ENCODE measurements at places on chromosomes 12 and 14. TPM values are rescaled to one million over a fixed set of nuclear protein-coding genes. Genes with fewer than 3 reads are reported as not detected.

Gene NFATC4
- 187 TPM for total RNA-seq

Gene LBHD2
- total RNA-seq = not detected

Gene GOLGA5
- total RNA-seq = 63.0 TPM

Gene SERPINA1
- total RNA-seq = not detected

Gene SERPINA4
- total RNA-seq = 0.28 TPM

Gene CAPZA3
- not detected for total RNA-seq

Gene IRAK4
- 30.6 TPM for total RNA-seq

Gene TNS2
- total RNA-seq = 394 TPM

Gene RFC5
- 4.6 TPM for total RNA-seq

Gene FAM90A1
- 0.21 TPM for total RNA-seq

Gene CACNA1C
- 15.9 TPM for total RNA-seq

DNA sequence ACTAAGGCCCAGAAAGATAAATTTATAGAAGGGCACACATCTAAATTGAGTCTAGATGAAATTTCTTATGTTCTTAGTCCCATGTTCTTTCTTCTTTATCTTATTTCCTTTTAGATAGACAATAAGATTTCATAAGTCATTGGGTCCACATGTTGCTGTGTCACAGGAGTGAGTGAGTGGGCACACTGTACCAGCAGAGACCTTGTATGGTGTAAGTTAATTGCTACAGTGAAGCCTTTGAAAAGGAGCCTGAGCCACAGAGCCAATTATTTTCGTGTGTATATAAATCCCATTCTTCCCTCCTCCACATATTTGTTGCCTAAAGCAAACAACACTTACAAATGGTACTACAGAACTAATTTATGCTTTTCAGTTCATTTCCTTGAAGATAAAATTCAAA is 79.1 kb downstream of the GRIP1 start:
- DNase-seq = no peak

DNA sequence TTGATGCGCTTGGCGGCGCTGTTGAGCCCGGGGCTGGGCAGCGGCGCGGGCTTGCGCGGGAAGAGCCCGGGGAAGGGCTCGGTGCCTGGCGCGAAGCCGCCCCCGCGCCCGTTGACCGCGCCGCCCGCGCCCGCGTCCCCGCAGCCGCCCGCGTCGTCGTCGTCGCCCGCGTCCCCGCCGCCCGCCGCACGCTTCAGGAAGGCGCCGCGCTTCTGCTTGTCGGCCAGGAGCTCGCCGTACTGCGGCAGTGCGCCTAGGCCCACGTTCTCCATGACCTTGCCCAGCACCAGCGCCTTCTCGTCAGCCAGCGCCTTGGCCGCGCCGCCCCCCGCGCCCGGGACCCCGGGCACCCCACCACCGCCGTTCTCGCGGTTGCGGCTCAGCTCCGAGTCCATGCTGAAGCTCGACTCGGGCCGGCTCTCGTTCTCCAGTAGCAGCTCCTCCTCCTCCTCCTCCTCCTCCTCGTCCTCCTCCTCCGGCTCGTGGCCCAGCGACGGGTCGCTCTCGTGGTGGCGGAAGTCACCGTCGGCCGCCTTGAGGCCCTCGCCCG is 97.2 kb downstream of the BCL11B start:
- DNase-seq = no peak

DNA sequence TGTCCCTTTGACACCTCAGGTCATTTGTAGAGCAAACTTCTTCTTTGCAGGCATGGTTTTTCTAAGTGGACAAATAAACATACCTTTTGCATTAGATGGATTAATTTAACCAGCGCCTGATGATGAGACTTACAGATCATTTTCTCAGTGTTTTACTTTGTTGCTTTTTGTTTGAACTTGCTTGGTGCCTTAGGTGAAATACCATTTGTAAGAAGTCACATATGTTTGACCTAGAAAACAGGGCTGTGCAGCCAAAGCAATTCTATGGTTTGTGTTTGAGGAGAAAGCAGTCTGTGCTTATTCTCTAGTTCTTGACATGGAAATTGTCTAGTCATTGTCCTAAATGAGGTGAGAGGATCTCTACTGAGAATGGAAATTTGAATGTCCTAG is 111.1 kb downstream of the DIP2B start:
- DNase-seq = no peak

- no peak for DNase-seq
Observed at GRCh38 chr12:87883806-87884205, 145.4 kb downstream of the C12orf50 start.

DNA sequence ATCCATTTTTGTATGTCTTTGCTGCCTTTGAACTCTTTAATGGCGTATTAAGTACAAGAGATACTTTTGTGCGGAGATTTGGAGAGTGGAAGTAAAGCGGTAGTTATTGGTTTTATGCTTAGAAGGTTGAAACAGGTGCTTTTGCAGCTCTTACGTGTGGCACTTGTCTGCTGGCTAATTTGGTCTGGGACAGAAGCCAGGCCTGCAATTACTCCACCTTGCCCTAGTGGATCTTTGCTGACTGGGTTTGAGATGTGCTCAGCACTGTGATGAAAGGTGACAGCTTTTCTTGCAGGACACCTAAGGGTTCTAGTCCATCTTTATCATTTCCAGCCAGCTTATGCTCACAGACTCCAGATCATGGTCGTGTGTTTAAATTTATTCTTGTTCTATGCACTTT is 252.5 kb downstream of the RPL10L start:
- DNase-seq = no peak

DNA sequence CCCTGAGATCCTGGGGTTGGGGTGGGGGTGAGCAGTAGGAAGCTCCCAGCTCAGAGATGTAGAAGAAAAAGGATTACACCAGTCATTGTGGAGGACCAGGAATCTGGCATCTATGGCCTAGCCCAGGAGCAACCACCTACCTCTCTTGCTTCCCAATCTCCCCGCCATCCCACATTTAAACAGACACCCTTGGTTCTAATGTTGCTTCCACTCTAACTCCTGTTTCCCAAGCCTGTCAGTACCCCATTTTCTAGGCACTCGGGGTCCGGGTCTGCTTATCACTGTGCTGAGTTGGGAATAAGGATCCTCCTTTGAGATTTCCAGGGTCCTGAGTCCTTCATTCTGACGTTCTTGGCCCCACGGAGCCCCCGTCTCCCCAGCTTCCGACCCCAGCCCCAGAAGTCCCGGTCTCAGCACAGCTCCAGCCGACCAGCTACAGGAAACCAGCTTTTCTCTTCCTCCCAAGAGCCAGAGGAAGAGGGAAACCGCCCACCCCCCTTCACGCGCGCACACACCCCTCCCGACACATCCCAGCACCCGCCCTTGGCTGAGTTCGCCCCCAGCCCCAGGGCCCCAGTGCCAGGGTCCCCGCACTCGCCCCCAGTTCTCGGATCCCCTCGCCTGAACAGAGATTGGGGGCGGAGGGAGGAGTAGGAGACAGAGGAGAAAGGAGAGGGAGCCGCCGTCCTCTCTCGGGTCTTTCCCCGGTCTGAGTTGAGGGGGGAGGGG is 1.2 kb downstream of the ITGA5 start:
- no peak for DNase-seq

DNA sequence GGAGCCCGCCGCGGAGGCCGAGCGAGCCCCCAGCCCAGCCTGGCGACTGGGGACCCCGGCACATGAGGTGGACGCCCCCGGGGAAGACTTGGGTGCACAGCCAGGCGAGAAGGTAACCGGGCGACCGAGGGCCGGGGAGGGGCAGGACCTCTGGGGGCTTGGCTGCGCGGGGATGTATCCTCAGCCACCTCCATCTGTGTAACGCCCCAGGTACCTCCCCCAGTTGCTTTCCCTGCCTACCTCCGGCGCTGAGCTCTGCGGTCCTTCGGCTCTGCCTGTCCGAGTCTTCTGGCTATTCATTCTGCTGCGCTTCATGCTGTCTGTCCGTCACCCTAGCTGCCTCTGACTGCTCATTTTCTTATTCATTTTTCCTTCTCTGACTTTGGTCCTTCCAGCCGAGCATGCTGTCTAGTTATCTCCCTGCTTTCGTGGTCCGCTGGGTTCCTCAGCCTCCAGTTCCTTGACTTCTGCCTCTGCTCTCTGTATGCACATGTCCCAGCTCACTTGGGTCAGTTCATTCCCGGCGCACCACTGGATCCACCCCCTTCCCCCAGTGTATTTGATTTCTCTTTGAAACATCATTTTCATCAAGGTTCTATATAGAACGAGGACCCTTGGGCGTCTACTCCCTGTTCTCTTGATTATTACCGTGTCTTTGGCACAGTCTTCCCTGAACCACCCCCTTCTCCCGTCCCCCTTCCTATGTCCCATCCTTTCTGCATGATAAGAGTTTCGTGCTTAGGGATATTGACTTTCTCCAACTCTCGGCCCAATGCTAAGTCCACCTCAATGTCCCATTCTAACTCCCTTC is 612 bp downstream of the PHC1 start:
- peak; percentile 46 for DNase-seq

- DNase-seq = no peak
Observed at GRCh38 chr14:74429991-74430390, 4.0 kb upstream of the SYNDIG1L start.

GRCh38 chr12:127489061-127489460 is 777.9 kb upstream of the TMEM132C start:
- no peak for DNase-seq

DNA sequence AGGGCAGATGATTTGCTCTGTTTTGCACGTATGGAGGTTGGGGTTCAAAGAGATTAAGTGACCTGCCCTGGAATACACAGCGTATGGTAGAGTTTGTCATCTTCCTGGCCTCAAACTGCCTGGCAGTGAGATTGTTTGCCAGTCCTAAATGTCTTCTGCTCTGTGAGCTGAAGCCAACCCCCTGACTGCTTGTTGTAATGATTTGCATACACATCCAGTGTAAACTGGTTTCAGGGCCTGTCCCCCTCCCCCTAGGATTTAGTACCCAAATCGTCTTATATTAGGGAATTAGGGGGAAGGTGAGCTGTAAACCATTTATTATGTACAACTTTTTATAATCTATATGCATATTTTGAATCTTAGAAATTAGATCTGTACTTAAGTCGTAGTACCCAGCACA is 38.4 kb downstream of the AKAP3 start:
- DNase-seq = no peak

GRCh38 chr14:92397953-92398564 is 75.1 kb downstream of the SLC24A4 start:
- DNase-seq = no peak

DNA sequence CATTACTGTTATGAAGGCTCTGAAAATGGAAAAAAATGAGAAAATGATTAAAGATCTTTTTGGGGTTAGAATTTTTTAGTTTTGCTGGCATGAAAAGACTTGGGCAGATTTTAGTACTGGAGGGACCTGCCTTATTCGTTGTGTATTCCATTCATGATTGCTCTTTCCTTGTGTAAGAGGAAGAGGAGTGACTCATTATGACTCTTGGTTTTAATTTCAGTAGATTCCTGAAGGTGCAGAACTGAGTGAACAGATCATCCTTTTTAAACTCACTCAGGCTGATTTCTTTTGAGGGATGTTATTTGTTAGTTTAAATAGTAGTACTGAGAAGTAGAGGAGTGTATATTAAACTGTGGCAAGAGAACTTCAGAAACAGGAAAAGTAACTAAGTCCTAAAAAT is 41.6 kb downstream of the AKAP6 start:
- no peak for DNase-seq

- no peak for DNase-seq
Observed at GRCh38 chr12:76026643-76027063, 4.9 kb downstream of the PHLDA1 start.

DNA sequence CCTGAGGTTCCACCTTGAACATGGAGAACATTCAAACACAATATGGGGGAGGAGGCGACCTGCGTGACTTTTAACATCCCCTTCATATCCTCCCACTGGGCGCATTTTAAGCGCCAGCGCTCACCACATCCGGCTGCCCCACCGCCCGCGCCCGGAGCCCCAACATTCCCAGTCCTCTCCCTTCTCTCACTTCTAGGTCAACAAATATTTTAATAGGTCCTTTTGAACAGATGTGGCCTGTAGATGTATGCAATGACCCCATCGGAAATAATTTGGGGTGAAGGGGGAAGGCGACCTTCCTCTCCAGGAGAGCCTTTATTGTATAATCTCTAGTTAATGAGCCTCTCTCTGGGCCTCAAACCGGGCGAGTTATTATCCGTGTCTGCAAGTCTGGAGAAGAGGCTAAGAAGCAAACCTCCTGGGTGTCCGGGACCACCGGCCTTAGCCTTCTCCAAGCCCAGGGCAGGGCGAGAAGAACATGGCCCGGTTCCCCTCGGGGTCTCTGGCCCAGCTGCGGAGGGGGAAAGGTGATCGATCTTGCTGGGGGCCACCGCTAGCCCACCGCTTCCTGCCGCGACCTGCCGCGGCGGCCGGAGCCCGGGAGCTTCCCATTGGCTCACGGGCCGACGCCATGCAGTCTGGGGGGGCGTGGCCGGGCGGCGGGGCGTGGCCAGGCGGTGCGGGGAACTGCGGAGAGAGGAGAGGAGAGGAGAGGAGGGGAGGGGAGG is 83.2 kb upstream of the HMGA2 start:
- peak; percentile 73 for DNase-seq

DNA sequence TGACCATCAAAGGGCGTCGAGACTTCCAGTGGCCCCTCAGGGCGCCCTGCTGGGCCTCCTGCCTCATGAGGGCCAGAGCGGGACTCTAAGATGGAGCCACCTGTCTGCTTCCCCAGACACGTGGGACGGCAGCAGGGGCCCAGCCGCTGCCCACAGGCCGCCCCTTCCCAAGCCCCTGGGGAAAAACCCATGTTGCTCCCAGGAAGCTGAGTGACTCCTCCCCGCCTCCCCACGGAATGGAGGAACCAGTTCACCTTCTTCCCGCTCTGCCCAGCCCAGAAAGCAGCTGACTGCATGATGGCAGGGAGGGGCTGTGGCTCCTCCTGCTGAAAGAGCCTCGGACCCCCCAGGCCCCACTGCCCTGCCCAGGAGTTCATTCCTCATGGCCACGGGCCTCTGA is 14.9 kb downstream of the RAB35 start:
- no peak for DNase-seq

DNA sequence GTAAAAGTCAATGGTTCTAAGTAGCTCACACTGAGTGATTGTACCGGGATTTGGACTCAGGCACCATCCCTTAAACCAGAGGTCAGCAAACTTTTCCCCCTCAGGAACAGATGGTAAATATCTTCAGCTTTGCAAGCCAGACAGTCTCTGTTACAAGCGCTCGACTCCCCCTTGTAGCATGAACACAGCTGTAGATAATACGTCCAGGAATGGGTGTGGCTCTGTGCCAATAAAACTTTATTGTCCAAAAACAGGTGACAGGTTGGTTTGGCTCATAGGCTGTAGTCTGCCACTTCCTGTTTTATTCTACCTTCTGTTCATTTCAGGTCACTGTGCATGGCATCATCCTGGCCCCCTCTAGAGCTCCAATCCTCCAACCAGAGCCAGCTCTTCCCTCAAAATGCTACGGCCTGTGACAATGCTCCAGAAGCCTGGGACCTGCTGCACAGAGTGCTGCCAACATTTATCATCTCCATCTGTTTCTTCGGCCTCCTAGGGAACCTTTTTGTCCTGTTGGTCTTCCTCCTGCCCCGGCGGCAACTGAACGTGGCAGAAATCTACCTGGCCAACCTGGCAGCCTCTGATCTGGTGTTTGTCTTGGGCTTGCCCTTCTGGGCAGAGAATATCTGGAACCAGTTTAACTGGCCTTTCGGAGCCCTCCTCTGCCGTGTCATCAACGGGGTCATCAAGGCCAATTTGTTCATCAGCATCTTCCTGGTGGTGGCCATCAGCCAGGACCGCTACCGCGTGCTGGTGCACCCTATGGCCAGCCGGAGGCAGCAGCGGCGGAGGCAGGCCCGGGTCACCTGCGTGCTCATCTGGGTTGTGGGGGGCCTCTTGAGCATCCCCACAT is 7.6 kb downstream of the BDKRB1 start:
- no peak for DNase-seq

GRCh38 chr14:70893858-70894291 is 13.4 kb upstream of the PCNX1 start:
- DNase-seq = no peak

GRCh38 chr14:74380172-74380571 is 31.9 kb downstream of the VRTN start:
- no peak for DNase-seq

GRCh38 chr12:5865397-5865796 is 79.7 kb downstream of the ANO2 start:
- DNase-seq = no peak
